ENCODE measurements at places on chromosomes 5 and 9. TPM values are rescaled to one million over a fixed set of nuclear protein-coding genes. Genes with fewer than 3 reads are reported as not detected.

SIT1 gene
- total RNA-seq = 193 TPM

DNAH5 gene
- total RNA-seq = not detected

ACOT12 gene
- not detected for total RNA-seq

LCN9 gene
- not detected for total RNA-seq

SPATA9 gene
- total RNA-seq = not detected

MCTP1 gene
- total RNA-seq = not detected

PCDHB9 gene
- not detected for total RNA-seq

CCL27 gene
- not detected for total RNA-seq

GMCL2 gene
- total RNA-seq = not detected

SOX30 gene
- total RNA-seq = 0.12 TPM

FOXD1 gene
- not detected for total RNA-seq
